ENCODE measurements at places on chromosomes 6 and 20. TPM values are rescaled to one million over a fixed set of nuclear protein-coding genes. Genes with fewer than 3 reads are reported as not detected.

GRCh38 chr6:31172973-31173384 is 2.5 kb upstream of the POU5F1 start:
- no peaks in the 10 kb centered on the region for H3K27me3 ChIP-seq
- H3K36me3 ChIP-seq, result no peaks in the 10 kb centered on the region
- H3K27ac ChIP-seq, result no peak overlapping the region

GRCh38 chr6:85127168-85127498 is 322.8 kb upstream of the NT5E start:
- no peaks in the 10 kb centered on the region for H3K36me3 ChIP-seq
- no peak overlapping the region for H3K27ac ChIP-seq
- no peak for DNase-seq
- peaks cover 19% of the 10 kb centered on the region for H3K27me3 ChIP-seq
- no peak overlapping the region for H3K4me3 ChIP-seq

- H3K4me3 ChIP-seq, result no peak overlapping the region
- H3K27me3 ChIP-seq, result no peaks in the 10 kb centered on the region
- H3K4me1 ChIP-seq, result peaks cover 19% of the 10 kb centered on the region
- DNase-seq, result no peak
- H3K27ac ChIP-seq, result no peak overlapping the region
- peaks cover 33% of the 10 kb centered on the region for H3K36me3 ChIP-seq
These were observed 317.1 kb downstream of the ESR1 start for GRCh38 chr6:152124429-152125074.

DNA sequence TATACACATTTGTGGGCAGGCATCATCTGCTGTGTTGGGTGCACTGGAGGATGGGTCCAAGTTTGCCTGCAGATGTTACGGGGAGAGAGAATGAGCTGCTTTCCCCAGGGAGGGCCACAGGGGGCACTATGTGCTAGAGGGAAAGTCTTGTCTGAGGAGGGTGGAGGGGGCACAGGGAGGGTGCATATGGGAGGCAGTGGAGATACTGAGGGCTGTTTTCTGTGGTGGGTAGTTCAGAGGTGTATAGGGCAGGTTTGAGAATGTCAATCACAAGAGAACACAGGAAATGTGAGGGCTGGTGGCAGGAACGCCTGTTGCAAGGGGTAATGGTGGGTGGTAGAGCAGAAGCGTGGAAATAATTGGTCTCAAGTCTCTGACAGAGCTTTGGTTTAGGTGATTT is 7.7 kb upstream of the PTPRA start:
- H3K36me3 ChIP-seq, result peaks cover 24% of the 10 kb centered on the region
- no peak overlapping the region for H3K4me3 ChIP-seq
- H3K27me3 ChIP-seq, result no peaks in the 10 kb centered on the region
- no peak for DNase-seq
- no peak overlapping the region for H3K27ac ChIP-seq
- H3K4me1 ChIP-seq, result peaks cover 13% of the 10 kb centered on the region

DNA sequence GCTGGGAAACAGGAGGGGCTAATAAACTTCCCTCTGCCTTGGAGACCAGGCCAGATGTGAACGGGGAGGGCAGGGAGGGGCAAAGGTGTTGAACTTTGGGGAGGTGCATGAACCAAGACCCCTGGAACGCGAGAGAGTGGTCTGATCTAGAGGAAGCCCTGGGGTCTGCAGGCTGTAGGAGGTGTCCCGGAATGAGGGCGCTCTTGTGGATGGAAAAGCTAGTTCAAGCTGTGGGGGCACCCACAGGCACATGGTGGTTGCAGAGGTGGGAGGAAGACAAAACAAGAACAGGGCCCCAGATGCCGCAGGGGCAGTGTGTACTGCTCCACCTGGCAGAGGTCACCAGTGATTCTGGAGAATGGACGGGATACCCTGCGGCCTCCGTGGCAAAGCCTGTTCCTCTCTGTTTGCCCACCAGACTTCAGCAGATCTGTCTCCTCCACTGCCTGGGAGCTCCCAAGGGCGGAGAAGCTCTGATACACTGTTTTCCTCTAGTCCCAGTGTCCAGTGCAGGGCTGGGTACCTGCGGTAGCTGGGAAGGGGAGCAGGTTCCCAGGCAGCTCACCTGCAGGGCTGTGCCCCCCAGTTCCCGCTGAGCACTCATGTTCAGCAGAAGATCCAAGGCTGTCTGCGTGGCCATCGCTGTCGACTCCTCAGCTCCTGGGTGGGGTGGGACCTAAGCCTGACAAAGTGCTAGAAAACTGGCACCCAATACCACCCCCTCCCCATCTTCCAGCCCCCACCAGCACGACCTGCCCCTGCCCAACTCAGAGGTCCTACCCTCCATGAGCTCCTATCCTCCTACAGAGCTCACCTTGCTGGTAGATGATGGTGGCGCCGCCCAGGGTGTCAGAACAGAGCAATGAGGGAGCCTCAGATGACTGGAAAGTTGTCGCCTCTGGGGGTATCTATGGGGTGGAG is 14.7 kb downstream of the ZNF335 start:
- H3K4me3 ChIP-seq, result no peak overlapping the region
- no peaks in the 10 kb centered on the region for H3K4me1 ChIP-seq
- H3K27me3 ChIP-seq, result no peaks in the 10 kb centered on the region
- H3K36me3 ChIP-seq, result peaks cover 29% of the 10 kb centered on the region

- H3K36me3 ChIP-seq, result no peaks in the 10 kb centered on the region
- H3K27me3 ChIP-seq, result no peaks in the 10 kb centered on the region
- no peaks in the 10 kb centered on the region for H3K4me1 ChIP-seq
- DNase-seq, result no peak
- no peak overlapping the region for H3K27ac ChIP-seq
- no peak overlapping the region for H3K4me3 ChIP-seq
These were observed 15.5 kb downstream of the ASIP start for GRCh38 chr20:34256629-34257124.

DNA sequence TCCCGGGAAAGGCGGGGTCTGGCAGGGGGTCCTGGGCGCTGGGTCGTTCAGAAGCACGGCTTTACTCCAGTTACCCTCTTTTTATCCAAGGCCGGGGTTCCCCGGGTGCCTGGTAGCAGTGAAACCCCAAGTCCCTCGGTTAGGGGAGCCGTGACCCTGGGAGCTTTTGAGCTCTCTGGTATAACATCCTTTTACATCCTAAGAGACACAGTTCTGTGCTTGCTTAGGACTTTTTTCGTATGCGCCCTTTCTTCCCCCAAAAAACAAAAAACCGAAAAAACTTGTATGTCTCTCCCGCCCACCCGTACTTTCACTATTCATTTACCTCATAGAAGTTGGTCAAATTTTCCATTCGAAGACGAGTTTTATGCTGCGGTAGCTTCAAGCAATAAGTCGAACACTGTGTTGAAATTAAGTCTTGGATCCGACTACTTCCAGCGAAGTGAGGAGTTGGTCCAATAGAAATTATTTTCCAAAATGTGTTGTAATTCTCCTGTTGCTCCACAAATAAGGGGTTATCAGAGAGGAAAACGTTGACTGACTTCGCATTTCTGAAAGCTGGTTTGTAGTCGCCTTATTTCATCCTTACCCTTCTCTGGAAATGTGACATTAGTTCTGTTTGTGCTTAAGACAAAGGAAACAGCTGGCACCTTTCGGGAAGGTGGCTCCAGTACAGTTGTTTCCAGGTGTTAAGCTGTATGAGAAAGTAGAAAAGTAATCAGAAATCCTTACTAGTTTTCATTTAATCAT is 816 bp upstream of the MAN1A1 start:
- H3K4me1 ChIP-seq, result peaks cover 15% of the 10 kb centered on the region
- no peak for DNase-seq
- H3K4me3 ChIP-seq, result peak overlapping the region; percentile 69

DNA sequence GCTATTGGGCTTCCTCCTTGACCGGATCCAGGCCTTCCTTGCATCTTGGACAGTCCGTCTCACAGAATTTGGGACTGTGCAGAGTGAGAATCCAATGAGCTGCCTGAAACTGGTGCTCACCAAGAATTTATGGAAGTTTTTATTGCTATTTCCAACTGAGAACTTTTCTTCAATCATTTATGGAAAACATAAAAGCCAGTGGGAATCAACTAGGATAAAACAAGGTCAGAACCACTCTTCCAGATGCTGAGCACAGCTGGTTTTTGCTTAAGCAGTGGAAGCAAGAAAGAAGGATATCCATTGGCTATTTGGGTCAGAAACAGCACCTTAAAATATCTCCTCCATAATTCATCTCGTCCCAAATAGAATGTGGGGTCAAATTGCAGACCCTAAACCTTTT is 74.2 kb downstream of the CD83 start:
- peaks cover 11% of the 10 kb centered on the region for H3K27me3 ChIP-seq
- H3K36me3 ChIP-seq, result no peaks in the 10 kb centered on the region
- H3K4me1 ChIP-seq, result peaks cover 19% of the 10 kb centered on the region
- no peak for DNase-seq

GRCh38 chr6:116783852-116784251 is 18.3 kb upstream of the FAM162B start:
- no peak overlapping the region for H3K27ac ChIP-seq
- no peaks in the 10 kb centered on the region for H3K36me3 ChIP-seq
- H3K4me3 ChIP-seq, result no peak overlapping the region
- no peaks in the 10 kb centered on the region for H3K4me1 ChIP-seq
- H3K27me3 ChIP-seq, result peaks cover 23% of the 10 kb centered on the region
- DNase-seq, result no peak

DNA sequence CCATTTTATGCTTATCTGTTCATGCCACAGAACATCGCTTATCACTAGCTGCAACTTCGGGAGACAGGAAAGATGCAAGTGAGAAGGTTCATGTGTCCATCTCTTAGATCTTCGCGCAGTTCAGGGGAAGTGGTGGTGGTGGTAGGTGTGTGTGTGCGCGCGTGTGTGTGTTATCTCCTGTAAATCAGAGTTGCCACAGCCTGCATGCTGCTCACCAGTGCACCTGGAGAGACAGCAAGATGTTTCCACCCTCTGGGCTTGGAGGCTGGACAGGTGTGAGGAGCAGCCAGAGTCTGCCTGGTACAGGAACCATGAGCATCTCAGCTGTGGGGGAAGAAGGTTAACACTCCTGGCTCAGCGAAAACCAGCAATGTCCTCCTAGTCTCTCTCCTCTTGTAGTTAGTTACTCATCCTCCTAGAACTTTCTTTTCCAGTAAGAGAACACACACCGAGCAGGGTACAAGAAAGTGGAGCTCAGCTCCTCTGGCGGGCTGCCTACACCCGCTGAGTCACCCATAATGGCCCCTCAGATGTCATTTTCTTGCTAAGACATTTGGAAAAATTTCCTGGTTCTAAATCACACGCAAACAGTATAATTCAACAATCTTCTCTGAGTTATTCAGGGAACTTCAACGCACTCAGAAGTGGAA is 5.1 kb upstream of the TUBB1 start:
- no peak overlapping the region for H3K4me3 ChIP-seq
- DNase-seq, result no peak
- H3K27me3 ChIP-seq, result no peaks in the 10 kb centered on the region

GRCh38 chr6:156674197-156674596 is 103.0 kb upstream of the ARID1B start:
- no peak overlapping the region for H3K27ac ChIP-seq
- H3K27me3 ChIP-seq, result peaks cover 5% of the 10 kb centered on the region
- no peak for DNase-seq
- peaks cover 11% of the 10 kb centered on the region for H3K36me3 ChIP-seq
- H3K4me1 ChIP-seq, result no peaks in the 10 kb centered on the region

DNA sequence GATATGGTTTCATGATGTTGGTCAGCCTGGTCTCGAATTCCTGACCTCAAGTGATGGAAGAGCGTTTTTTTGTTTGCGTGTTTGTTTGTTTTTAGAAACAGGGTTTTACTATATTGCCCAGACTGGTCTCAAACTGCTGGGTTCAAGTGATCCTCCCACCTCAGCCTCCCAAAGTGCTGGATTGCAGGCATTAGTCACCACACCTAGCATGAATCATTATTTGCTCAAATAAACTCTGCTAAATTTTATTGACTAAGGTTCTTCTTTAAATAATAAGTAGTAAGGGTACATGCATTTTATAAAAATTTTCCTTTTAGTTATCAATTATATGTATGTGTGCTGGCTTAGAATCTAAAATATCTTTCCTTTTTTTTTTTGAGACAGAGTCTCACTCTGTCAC is 52.9 kb downstream of the ZBTB9 start:
- no peaks in the 10 kb centered on the region for H3K27me3 ChIP-seq
- H3K4me1 ChIP-seq, result no peaks in the 10 kb centered on the region
- H3K27ac ChIP-seq, result no peak overlapping the region
- DNase-seq, result no peak

- H3K4me1 ChIP-seq, result peaks cover 7% of the 10 kb centered on the region
- no peak overlapping the region for H3K4me3 ChIP-seq
- H3K36me3 ChIP-seq, result peaks cover 2% of the 10 kb centered on the region
These were observed 45.0 kb upstream of the FUCA2 start for GRCh38 chr6:143556529-143556928.

- H3K4me1 ChIP-seq, result peaks cover 79% of the 10 kb centered on the region
- H3K36me3 ChIP-seq, result peaks cover 11% of the 10 kb centered on the region
- peak overlapping the region; percentile 92 for H3K27ac ChIP-seq
- DNase-seq, result no peak
- H3K27me3 ChIP-seq, result no peaks in the 10 kb centered on the region
These were observed 6.5 kb downstream of the PEDS1 start for GRCh38 chr20:50146732-50147662.

- no peak overlapping the region for H3K4me3 ChIP-seq
- DNase-seq, result no peak
These were observed 79.0 kb upstream of the EEF1E1 start for GRCh38 chr6:8181160-8181881.

DNA sequence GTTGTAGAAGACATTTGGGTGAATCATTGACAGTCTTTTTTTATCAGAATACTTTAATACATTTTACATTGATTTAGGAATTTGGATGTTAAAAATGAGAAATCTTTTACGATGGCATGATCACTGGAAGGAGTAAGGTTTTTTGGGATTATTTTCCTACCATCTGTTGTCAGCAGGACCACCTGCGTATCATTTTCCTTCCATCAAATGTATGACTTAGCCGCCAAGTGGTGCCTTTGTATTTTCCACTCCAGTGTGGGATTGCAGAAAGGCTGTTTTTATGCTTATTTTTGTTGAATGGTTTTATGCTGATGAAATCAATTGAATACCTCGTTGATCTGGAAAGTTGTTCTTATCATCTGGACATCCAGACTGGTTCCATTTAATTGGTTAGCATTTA is 35.8 kb downstream of the AKAP12 start:
- H3K36me3 ChIP-seq, result no peaks in the 10 kb centered on the region
- H3K4me3 ChIP-seq, result no peak overlapping the region
- peaks cover 60% of the 10 kb centered on the region for H3K4me1 ChIP-seq
- H3K27me3 ChIP-seq, result no peaks in the 10 kb centered on the region
- H3K27ac ChIP-seq, result peak overlapping the region; percentile 97

- H3K4me3 ChIP-seq, result no peak overlapping the region
- H3K27me3 ChIP-seq, result no peaks in the 10 kb centered on the region
- no peak overlapping the region for H3K27ac ChIP-seq
These were observed 229.9 kb upstream of the RUNX2 start for GRCh38 chr6:45098256-45098655.

- no peaks in the 10 kb centered on the region for H3K36me3 ChIP-seq
- H3K27ac ChIP-seq, result no peak overlapping the region
- no peaks in the 10 kb centered on the region for H3K4me1 ChIP-seq
- H3K4me3 ChIP-seq, result no peak overlapping the region
These were observed 156.8 kb downstream of the DNAH8 start for GRCh38 chr6:38871741-38872568.

- DNase-seq, result no peak
- H3K4me3 ChIP-seq, result no peak overlapping the region
- H3K27ac ChIP-seq, result no peak overlapping the region
- H3K27me3 ChIP-seq, result peaks cover 11% of the 10 kb centered on the region
- no peaks in the 10 kb centered on the region for H3K36me3 ChIP-seq
These were observed 156.5 kb upstream of the INSM1 start for GRCh38 chr20:20211274-20211987.

CASS4 gene
- total RNA-seq, result 0.10 TPM

UBE2C gene
- total RNA-seq, result 17.2 TPM

MUC21 gene
- total RNA-seq, result not detected

PTPRA gene
- 54.3 TPM for total RNA-seq

DLL1 gene
- total RNA-seq, result 0.35 TPM

GGTLC1 gene
- not detected for total RNA-seq

Data from chondrocyte (in vitro differentiated cells).